ENCODE measurements at places on chromosomes 16 and 17.

DNA sequence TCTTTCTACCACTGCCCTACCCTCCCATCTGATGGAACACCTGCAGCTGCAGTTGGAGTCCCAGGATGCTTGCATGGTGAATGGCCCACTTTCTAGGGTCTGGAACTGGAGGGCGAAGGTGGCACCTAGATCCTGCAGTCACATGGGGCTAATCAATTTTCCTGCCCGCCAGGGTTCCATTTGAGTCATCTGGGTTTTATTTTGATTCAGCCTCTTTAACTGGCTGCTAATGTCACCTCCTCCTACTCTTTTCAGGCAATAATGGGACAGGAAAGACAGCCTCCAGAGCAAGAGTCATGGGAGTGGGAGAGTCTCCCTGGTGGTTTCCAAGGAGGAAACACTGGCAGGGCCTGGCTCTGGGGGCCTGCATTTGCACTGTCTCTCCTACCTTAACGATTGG is 3.8 kb upstream of the TBKBP1 start:
- no peak for DNase-seq

- DNase-seq, result no peak
Observed at GRCh38 chr16:14658063-14658462, 25.3 kb downstream of the BFAR start.

- no peak for DNase-seq
Observed at GRCh38 chr17:75380750-75381149, 24.7 kb downstream of the GRB2 start.

DNA sequence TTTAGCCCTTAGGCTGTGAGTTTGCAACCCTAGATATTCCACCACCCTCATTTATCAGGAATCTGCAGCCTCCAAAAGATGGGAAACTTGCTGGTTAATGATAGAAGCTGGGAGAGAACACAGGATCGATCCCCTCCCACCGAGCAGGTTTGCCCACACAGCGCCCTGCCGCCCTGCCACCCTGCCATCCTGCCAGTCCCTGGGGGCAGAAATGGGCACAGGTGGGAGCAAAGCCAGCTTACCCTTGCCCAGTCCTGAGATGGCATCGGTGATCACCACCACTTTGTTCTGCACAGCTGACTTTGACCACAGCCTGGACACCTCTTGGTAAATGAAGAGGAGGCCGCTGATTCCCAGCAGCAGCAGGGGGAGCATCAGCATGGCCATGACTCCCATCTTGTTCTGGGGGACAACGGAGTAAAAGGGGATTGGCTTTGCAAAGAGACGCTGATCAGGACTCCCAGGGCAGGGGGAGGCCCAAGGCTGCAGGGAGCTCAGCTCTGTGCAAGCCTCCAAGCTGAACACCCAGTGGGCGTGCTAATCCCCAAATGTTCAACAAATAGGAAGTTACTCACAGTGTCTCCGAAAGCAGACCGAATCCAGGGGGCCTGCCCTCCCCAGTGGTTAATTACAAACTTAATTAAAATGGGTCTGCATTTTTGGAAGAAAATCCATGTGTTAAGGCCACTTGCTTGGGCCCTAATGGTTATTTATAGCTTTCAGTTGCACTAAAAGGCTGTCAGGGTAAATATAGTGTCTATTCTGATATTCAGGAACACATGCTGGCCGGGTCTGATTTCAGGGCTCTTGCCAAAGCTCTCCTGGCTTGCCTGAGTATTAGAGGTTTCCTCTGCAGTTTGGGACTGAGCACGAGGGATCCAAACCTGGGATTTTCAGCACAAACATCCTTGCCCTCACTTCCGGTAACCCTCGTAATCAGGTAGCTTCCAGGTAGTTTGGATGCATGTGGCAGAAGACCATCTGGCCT is at the start of gene DHRS7C:
Gene DHRS7C, minus strand, starts transcription at position 704 of the 988 bp plus-strand sequence. Its CDS starts 308 bp downstream, at position 396.
- DNase-seq, result no peak

Data from KG1 (cell line).